Islet precursor cell (in vitro differentiated cells): ENCODE measurements at places on chromosomes 16 and 17.
A peak's percentile ranks its signal among the peaks of the same experiment; 100 is the strongest.

DNA sequence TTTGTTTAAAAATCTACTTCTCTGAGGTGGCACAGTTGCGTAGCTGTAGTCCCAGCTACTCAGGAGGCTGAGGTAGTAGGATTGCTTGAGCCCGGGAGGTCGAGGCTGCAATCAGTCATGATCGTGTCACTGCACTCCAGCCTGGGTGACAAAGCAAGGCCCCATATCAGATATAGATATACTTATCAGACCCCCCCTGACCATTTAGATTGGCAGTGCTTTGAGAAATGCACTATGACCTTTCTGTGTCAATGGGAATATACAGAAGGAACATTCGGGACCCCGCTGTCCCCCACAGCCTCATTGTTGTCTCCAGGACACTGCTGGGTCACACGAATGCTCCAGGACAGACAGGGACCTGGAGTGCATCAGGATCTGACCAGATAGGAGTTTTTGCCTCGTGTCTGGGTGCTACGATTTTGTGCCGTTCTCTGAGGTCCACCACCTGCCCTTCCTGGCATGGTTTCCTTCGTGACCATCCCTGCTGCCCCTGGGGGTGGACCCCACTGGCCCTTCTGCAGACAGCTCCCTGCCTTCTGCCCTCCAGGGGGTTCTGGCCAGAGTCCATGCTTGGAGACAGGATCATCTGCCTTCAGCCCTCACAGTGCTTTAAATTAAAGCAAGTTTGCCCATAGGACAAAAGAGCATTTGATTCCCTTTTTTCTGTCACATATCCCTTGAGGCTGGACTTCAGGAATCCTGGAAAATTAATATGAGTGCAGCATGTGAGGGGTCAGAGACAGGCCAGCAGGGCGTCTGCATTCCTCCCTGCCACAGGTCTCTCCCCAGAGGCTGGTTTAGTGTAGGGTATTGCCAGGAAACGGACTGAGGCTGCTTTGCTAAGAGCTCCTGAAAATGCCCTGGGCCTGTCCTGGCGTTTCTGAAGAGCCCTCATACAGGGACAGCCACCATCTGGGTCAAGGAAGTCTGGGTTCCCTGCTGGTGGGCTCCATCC is 19.3 kb downstream of the PLD6 start:
- no peak for DNase-seq

DNA sequence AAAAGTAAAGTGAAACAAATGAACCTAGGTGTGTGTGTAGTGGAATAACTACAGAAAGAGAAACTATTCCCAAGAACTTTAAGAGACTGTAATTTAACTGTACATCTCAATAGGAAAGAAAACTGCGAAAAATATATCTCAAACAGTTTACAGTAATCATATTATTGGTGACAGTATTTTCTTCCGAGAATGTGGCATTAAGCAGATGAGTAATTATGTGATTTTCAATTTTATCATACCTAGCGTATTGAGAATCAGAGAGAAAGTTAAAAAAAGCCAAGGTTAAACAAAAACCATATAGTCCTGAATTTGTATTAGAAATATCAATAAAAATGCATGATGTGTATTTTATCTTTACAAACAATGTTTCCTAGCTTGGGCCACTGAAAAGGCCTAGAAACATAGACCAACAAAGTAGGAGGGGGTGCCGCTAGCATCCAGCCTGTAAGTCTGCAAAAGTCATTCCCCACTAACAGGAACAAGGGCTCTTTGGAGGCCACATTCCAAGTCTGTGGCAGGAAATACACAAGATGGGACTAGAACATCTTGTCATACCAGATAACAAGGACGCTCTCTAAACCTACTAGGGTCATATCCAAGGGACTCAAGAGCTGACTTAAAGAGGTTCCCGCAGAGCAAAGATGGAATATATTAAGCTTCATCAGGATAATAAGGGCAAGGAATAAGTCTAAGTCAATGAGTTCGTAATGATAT is 20.5 kb downstream of the RNF157 start:
- DNase-seq: peak; percentile 61

GRCh38 chr17:81064678-81065475 is 29.9 kb downstream of the BAIAP2 start:
- DNase-seq: peak; percentile 77

DNA sequence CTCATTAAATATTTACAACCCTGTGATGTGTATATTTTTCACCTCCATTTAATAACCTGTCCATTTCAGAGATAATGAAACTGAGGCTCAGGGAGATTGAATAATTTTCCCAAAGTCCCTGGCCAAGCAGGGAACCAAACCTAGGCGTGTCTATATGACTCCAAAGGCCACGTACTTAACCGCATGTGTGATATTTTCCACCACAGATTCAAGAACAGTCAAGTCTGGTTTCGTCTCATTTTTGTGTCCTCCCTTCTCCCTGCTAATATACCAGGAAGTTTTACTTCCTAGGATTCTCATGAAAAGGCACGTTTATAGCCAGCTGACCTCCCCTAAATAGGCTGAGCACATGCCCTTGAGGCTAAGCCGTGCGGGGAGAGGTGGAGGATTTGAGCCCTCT is 15.3 kb downstream of the WFIKKN2 start:
- no peak for DNase-seq

GRCh38 chr17:36941265-36942010 is 4.2 kb downstream of the LHX1 start:
- DNase-seq: peak; percentile 62
